ENCODE measurements at places on chromosomes 2 and 18. TPM values are rescaled to one million over a fixed set of nuclear protein-coding genes. Genes with fewer than 3 reads are reported as not detected.

- no peaks in the 10 kb centered on the region for H3K4me1 ChIP-seq
- no peak overlapping the region for H3K27ac ChIP-seq
- H3K27me3 ChIP-seq, result no peaks in the 10 kb centered on the region
Observed at GRCh38 chr2:129188451-129188850, 791.0 kb upstream of the RAB6C start.

DNA sequence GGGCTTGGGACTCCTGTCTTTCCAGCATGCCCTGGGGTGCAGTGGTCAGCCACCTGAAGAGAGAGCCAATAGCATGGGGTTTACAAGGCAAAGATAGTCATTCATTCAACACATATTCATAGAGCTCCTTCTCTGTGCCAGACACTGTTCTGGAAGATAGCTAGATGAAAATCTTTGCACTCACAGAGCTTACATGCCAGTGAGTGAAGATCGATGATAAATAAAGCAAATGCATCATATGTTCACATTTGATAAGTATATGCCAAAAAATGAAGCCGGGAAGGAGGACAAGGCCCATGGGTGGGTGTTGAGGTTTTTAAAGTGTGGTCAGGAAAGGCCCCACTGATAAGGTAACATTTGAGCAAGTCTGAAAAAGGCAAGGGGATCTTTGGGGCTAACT lies 130.8 kb upstream of the CDCA7 start:
- H3K27ac ChIP-seq, result no peak overlapping the region
- peaks cover under 1% of the 10 kb centered on the region for H3K4me1 ChIP-seq
- no peak for DNase-seq
- no peaks in the 10 kb centered on the region for H3K27me3 ChIP-seq
- H3K36me3 ChIP-seq, result peaks cover 14% of the 10 kb centered on the region

GRCh38 chr2:120177001-120177621 lies 46.1 kb downstream of the TMEM185B start:
- no peak overlapping the region for H3K4me3 ChIP-seq
- H3K27me3 ChIP-seq, result no peaks in the 10 kb centered on the region
- no peak overlapping the region for H3K27ac ChIP-seq
- no peaks in the 10 kb centered on the region for H3K36me3 ChIP-seq
- no peaks in the 10 kb centered on the region for H3K4me1 ChIP-seq
- DNase-seq, result no peak

- H3K4me3 ChIP-seq, result no peak overlapping the region
- H3K27me3 ChIP-seq, result no peaks in the 10 kb centered on the region
- H3K4me1 ChIP-seq, result no peaks in the 10 kb centered on the region
Observed at GRCh38 chr18:62165583-62165982, 21.3 kb downstream of the PIGN start.

DNA sequence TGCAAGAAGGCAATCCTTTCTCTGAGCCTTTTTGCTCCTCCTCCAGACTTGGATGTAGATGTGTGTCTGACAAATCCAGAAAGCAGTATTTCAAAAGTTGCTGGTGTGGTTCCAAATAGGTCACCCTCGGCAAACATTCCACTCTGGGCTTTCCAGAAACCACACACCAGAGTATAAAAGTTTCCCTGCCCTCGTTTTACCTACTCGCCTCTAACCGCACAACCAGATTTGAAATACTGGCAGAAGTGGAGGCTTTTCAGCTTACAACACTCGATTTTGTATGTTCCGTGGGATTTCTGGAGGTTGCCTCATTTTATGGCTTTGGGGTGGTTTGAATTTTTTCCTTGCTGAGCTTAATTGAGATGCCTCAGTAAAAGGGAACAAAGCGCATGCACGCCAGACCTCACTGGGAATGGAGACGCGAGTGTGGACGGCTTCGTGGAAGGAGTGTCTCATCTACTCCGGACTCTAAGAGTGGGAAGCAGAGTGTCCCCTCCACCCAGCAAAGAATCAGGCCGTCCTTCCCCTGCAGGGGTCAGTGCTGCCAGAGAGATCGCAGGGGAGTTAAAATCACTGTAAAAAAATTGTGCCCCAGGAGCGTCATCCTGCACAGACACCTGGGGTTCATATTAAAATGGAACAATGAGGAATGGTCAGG lies 44.0 kb upstream of the RPL31 start:
- H3K4me3 ChIP-seq, result peak overlapping the region; percentile 14
- peaks cover 24% of the 10 kb centered on the region for H3K4me1 ChIP-seq
- H3K36me3 ChIP-seq, result no peaks in the 10 kb centered on the region
- H3K27ac ChIP-seq, result peak overlapping the region; percentile 34
- no peak for DNase-seq
- H3K27me3 ChIP-seq, result no peaks in the 10 kb centered on the region

DNA sequence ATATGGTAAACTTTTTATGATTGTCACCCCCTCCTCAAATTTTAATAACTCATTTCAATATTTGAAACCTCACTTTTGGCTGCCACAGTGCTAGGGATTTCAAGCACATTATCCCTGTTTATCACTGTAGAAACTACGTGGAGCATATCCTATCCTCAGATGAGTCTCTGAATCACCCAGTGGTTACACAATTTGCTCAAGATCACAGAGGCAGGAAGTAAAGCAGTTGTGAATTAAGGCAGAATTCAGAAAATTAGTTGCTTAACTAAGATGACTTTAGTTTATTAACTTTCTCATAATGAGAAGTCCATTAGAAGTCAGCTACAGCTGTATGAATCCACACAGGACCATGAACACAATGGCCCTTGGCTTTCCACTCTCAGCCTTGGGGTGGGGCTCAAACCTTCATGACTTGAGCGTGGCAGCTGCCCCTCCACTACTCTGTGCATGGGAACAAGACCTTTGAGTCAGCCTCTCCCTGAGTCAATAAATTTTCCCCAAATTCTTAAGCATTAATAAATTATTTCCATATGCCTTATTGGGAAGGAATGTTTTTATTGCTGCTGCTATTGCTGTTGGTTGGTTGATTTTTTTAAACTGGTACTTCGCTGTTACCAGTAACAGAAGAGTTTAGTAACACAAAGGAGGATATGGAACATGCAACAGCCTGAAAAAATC lies 369.0 kb downstream of the CBLN2 start:
- H3K27me3 ChIP-seq, result no peaks in the 10 kb centered on the region
- H3K27ac ChIP-seq, result no peak overlapping the region
- no peaks in the 10 kb centered on the region for H3K4me1 ChIP-seq
- no peak for DNase-seq

GRCh38 chr2:62561586-62561985 lies 55.6 kb upstream of the TMEM17 start:
- no peak for DNase-seq
- H3K4me1 ChIP-seq, result no peaks in the 10 kb centered on the region
- H3K4me3 ChIP-seq, result no peak overlapping the region
- H3K27me3 ChIP-seq, result no peaks in the 10 kb centered on the region
- H3K36me3 ChIP-seq, result no peaks in the 10 kb centered on the region
- no peak overlapping the region for H3K27ac ChIP-seq

DNA sequence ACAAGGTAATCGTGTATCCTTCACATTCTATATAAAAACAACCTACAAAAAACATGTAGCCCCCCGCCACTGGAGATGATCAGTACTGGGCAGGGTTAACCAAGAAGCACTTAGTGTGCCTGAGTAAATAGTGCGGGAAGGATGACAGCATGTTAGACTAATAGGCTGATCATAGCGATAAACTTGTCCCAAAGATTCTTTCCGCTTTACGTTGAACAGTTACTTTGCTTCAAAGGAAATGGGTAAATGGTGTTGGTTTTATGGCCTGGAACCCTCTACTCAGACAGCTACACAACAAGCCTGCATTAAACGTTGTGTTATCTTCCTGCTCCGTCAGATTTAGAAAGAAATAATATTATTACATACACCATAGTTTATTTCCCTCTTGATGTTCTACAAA lies 67.7 kb downstream of the CTAGE1 start:
- DNase-seq, result no peak
- H3K4me1 ChIP-seq, result peaks cover 47% of the 10 kb centered on the region

- H3K4me1 ChIP-seq, result peaks cover 10% of the 10 kb centered on the region
- H3K27ac ChIP-seq, result no peak overlapping the region
- no peak for DNase-seq
- H3K36me3 ChIP-seq, result no peaks in the 10 kb centered on the region
- peaks cover 41% of the 10 kb centered on the region for H3K27me3 ChIP-seq
- no peak overlapping the region for H3K4me3 ChIP-seq
Observed at GRCh38 chr2:234025466-234025865, 25.0 kb upstream of the SPP2 start.

DNA sequence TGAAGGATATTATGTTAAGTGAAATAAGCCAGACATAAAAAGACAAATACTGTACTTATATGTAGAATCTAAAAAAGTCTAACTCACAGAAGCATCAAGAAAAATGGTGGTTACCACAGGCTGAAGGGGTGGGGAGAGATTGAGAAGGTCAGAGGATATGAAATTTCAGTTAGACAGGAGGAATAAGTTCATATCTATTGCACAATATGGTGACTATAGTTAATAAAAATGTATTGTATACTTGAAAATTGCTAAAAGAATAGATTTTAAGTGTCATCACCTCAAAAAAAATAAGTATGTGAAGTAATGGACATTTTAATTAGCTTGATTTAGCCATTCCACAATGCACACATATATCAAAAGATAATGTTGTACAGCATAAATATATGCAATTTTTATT lies 19.8 kb downstream of the ACMSD start:
- no peaks in the 10 kb centered on the region for H3K4me1 ChIP-seq
- DNase-seq, result no peak
- H3K4me3 ChIP-seq, result no peak overlapping the region
- no peaks in the 10 kb centered on the region for H3K27me3 ChIP-seq
- no peaks in the 10 kb centered on the region for H3K36me3 ChIP-seq

DNA sequence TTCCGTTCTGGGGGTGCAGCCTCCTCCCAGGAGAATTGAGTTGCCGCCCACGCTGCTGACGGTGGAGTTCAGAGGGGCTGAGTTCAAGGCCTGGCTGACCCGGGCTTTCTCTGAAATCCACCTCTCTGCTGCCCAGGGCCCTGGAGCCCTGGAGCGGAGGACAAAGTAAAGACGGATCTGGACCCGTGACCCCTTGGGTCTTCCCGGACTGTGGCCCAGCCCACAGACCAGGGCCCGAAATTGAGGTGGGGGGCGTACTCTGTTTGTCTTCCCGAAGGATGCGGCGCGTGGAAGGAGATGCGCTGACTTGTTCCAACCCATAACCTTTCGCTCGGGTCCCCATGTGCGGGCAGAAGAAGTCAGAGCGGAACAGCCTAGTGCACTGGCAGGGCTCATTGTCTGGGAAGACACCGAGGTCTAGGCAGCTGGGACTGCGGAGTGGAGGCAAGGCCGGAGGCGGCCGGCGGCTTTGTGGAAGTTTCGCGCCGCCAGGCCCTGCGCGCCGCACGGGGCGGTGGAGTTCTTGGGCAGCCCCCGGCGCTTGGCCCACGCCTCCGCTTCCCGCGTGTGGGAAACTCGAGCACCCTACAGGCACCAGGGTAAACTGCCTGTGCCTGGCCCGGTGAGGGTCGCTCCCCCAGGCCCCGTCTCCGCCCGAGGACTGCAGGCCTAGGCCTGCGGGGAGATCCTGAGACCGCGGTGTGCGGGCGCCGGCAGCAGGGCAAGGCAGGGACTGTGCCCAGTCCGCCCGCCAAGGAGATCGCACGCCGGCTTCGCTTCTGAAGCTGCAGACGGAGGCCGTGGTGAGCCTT lies 9.8 kb downstream of the POU3F3 start:
- H3K4me1 ChIP-seq, result no peaks in the 10 kb centered on the region
- H3K4me3 ChIP-seq, result no peak overlapping the region
- no peaks in the 10 kb centered on the region for H3K36me3 ChIP-seq

- H3K4me3 ChIP-seq, result no peak overlapping the region
- DNase-seq, result no peak
- H3K27ac ChIP-seq, result no peak overlapping the region
- no peaks in the 10 kb centered on the region for H3K36me3 ChIP-seq
- peaks cover 7% of the 10 kb centered on the region for H3K4me1 ChIP-seq
Observed at GRCh38 chr18:9428862-9429661, 46.3 kb upstream of the RALBP1 start.

DNA sequence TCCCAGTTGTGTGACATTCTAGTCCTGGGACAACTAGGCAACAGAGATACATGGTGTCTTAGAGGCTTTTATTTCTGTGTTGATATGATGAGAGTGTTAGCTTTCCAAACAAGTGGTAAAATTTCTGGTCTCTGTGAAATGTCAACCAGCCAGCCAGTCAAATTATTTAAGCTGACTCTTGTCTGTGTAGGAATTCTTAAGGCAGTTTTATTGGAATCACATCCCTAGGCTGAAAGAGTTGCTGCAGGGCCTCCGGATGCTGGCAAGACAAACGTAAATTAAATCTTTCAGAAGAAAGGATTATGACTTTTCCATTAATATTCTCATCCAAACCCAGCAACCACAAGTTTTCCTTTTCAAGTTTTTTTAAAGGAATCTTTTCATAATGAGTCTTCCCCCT lies 44.6 kb downstream of the SERPINB7 start:
- peaks cover 5% of the 10 kb centered on the region for H3K4me1 ChIP-seq
- no peak overlapping the region for H3K4me3 ChIP-seq
- no peaks in the 10 kb centered on the region for H3K27me3 ChIP-seq
- H3K36me3 ChIP-seq, result no peaks in the 10 kb centered on the region
- H3K27ac ChIP-seq, result no peak overlapping the region

GRCh38 chr2:43612944-43613343 lies 17.1 kb upstream of the THADA start:
- no peaks in the 10 kb centered on the region for H3K4me1 ChIP-seq

GRCh38 chr2:34102339-34102738 lies 503.2 kb upstream of the FAM98A start:
- H3K4me1 ChIP-seq, result peaks cover 44% of the 10 kb centered on the region
- no peaks in the 10 kb centered on the region for H3K27me3 ChIP-seq

DNA sequence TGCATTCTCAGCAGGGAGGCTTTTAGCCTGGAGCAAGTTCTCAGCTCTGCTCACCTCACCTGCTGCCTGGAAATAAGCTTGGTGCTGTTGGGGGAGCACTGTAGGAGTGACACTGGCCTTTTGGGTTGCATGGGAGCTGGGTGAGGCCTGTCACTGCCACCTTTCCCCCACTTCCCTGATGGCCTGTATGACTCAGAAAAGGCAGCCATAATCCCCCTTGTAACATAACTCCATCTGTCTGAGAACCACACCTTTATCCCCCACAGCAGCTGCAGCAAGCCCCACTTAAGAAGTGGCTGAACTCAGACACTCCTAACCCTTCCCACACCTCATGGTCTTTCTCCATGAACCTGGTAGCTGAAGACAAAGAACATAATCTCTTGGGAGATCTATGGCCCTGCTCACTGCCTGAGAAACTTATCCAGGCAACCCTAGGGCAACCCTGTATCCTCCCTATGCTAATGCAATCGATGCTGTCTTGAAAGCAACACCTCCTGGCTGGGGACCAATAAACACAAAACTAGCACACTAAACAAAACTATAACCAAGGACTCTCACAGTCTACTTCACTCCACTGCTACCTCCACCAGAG lies 258.9 kb upstream of the OSR1 start:
- no peak overlapping the region for H3K4me3 ChIP-seq
- no peak overlapping the region for H3K27ac ChIP-seq
- no peak for DNase-seq
- H3K36me3 ChIP-seq, result no peaks in the 10 kb centered on the region

GRCh38 chr18:45850021-45850420 lies 24.5 kb downstream of the SIGLEC15 start:
- no peak overlapping the region for H3K27ac ChIP-seq
- no peak overlapping the region for H3K4me3 ChIP-seq
- no peaks in the 10 kb centered on the region for H3K27me3 ChIP-seq
- H3K36me3 ChIP-seq, result peaks cover 52% of the 10 kb centered on the region
- no peak for DNase-seq

The CAPN14 gene
- total RNA-seq, result not detected

The ABCG8 gene
- not detected for total RNA-seq

The GRB14 gene
- not detected for total RNA-seq

The SLC66A2 gene
- total RNA-seq, result 37.7 TPM

The SP5 gene
- total RNA-seq, result 4.3 TPM

The GCKR gene
- total RNA-seq, result not detected

The KCNF1 gene
- total RNA-seq, result 0.24 TPM

The IL1B gene
- 4.2 TPM for total RNA-seq

The C2orf78 gene
- total RNA-seq, result 0.03 TPM

The LHCGR gene
- not detected for total RNA-seq

The MC5R gene
- not detected for total RNA-seq

All from SJSA1 (cell line).